ENCODE measurements at places on chromosomes 11 and 22.

GRCh38 chr11:74847895-74848294 is 99.2 kb downstream of the RNF169 start:
- no peak for DNase-seq

DNA sequence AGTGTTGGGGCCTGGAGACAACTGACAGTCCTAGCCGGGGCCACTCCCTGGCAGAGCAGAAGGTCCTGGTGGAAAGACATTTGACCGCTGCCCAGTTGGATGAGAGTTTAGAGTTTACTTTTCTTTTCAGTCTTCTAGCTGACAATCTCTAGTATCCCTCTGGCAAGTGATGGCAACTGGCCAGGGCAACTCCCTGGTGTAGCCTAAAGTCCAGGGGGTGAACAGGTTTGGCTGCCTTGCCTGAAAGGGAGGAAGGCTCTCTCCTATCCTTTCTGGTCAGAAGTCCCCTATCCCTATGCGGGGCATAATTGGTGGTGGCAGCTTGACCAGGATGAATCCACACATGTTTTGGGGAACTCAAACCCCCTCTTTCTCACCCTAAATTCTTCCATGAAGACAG is 16.8 kb upstream of the MSANTD2 start:
- no peak for DNase-seq

- DNase-seq = no peak
Observed at GRCh38 chr11:119832202-119832935, 103.4 kb upstream of the NECTIN1 start.

DNA sequence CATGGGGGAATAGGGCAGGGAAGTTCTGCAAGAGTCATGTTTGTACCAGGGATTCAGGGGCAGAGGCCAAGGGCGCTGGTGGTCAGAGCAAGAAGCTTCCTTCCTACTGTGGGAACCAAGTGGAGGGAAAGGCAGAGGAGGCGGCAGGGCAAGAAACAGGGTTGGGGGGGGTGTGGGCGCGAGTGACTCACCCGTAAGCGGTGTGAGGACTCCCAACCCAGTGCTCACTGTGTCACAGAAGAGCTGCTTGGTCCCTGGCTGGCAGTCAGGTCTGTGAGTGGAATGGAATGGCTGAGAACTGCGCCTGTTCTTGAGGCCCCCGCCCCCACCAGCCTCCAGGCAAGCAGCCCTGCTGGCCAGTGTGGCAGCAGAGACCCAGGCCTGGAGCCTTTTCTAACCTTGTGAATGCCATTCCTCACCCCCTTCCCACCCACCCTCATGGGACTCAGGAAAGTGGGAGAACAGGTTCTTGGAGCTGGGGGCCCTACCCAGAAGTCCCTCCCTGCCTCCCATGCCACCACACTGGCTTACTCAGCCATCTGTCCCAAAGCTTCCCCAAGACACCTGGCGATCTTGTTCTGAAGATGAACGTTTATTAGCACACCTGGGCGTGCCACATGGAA is 4.7 kb downstream of the LRRC10B start:
- no peak for DNase-seq

DNA sequence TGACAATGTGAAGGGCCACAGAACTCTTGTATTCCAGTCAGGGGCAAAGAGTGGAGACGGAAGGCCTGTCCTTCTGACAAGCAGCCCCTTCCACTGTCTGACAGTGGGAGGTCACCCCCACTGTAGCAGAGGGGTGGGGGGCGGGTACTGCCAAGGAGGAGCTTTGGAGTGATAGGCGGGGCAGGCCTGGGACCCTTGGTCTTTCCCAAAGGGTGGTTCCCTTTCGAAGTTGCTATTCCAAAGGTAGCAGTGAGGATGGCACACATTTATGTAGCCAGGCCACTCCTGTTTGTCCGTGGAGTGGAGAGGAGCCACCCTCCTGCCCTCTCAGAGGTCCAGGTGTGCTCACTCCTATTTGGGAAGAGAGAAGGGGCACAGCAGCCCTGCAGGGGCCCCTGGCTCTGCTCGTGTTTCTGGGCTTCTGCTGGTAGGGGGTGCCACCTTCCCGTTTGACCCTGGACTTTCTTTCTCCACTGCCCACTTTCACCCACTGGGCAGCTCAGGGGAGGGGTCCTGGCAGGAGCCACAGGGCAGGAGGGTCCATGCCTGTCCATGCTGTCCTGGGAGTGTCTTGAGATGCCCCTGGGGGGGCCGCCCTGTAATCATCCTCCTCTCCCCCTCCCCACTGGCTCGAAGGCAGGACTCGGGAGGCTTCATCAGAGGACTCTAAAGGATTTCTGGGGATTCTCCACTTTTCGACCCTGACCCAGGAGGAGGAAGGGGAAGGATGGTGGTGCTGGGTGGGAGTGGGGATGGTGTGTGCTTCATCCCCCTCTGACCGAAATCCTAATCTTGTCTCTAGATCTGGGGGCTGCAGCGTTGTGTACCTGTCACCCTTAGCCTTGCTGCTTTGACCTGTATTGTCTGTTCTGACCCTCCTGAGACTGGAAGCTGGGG is 994 bp downstream of the TAGLN start:
- DNase-seq = no peak

DNA sequence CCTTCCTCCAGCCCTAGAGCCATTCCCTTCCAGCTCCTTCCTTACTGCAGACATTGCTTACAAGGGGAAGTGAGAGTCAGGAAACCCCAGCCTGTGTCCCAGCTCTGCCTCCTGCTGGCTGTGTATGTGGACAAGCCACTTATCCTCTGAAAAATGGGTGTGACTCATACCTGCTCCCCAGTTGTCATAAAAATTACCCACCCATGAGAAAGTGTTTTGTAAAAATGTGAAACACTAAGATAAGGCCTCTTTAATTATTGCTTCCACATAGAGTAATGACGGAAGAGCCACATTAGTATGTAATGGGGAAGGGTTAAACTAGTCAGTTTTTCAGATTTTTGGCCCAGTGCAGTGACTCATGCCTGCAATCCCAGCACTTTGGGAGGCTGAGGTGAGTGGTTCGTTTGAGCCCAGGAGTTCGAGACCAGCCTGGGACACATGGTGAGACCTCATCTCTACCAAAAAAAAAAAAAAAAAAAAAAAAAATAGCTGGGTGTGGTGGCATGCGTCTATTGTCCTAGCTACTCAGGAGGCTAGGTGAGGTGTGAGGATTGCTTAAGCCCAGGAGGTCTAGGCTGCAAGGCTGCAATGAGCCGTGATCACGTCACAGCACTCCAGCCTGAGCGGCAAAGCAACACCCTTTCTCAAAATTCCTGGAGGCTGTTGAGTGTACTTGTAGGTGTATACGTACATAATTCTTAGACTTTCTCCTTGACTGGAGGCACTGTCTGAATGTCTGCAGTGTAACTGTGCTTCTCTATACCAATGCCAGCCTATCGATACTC is 84.9 kb downstream of the CTTN start:
- DNase-seq = peak; percentile 63

DNA sequence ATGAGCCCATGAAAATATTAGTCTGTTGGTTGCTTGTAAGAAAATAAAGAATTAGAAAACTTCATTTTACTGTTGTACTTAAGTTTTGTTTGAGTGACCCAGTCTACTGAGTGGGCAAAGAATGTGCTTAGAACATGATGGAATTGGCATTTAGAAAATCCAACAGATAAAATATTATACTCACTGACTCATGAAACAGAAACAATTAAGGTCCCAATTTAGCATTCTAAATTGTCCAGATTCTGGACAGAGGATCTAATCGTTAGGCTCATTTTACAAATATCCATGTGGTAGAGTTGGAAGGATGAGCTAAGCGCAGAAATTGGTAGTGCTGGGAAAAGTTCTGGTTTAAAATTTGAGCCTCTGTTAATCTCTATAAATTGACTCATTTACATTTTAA is 45.4 kb downstream of the METTL15 start:
- no peak for DNase-seq

DNA sequence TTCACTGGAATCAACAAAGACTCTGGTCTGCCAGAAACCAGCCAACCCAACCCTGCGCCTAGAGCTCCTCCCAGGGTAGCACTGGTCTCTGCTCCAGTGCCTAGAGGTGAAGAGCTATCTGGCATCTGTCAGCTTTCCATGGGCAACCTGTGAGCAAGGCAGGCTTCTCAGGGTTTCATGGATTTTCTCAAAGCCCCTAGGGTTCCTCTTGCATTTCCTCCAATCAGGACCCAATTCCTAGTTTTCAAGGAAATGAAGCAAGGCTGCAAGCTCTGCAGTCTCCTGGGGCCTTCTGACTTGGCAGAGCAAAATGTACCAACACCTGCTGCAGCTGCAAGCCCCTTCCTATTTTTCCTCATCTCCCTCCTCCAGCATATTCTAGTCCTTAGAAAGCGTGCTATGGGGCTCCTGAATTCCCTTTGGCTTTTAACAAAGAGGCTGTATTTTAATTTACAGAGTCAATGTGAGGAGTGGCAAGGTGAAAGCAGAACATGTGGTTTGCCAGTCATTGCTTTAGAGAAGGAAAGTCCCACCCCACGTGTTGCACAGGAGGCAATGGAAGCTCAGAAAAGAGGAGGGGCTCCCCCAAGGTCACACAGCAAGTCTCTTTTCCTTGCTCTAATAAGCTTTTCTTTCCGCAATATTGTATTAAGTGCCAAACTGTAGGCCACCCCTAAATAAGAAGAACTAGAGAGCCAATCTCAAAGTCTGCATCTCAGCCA is 33.0 kb upstream of the RIC3 start:
- DNase-seq = peak; percentile 64

DNA sequence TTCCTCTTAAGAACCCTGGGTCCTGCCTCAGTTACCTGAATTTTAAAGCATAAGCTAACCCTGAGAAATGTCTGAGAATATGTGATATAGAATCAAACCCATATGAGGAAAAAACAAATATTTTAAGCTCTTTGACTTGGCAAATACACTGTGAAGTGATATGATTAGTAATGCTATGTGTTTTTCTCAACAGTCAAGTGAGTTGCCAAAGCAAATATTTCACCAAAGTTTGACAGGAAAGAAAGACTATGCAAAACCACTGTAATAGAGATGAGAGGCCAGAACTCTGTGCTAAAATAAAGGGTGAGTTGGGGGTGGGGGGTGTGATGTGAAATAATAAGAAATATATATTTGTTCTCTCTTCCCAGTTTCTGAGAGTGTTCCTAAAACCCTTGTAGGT is 613.5 kb upstream of the CCDC179 start:
- DNase-seq = no peak

- peak; percentile 49 for DNase-seq
Observed at GRCh38 chr11:124799348-124800225, 619 bp downstream of the MSANTD2 start.

DNA sequence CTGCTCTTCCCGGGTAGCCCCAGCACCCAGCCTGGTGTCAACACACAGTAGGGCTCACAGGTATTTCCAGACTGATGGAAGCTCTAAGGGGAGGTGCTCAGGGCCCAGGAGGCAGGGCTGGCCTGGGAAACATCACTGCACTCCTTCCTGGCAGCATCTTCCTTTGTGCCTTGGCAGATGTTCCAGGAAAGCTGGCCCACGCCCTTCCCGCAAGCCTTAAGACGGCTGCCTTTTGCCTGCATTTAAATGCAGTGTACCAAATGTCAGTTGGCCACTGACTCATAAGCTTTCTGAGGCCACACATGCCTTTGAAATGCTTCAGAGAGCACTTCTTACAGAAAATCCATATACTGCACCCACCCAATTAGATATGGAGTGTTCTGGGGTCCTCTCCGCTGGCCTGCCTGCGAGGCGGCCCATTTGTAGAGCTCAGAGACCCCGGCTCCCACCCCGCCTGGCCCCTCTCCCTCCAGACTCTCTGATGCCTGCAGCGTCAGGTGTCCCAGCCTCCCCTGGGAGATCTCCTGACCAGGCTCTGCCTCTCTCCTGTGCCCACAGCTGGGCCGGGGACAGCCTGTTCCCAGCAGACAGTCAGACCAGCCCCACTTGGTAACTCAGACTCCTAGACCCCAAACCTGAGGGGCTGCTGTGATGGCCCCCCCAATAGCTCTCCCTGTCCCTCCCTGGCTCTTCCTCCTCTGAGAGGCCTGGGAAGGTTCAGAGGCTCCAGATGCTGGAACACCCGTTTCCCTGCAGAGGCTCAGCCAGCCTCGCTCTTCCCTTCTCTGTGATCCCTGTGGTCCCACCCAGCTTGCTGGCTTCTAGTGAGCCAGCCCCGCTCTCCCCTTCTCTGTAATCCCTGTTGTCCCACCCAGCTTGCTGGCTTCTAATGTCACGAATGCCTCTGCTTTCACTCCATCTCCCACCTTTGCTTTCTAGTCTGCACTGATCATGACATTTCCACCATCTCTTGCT is 47.6 kb upstream of the THY1 start:
- DNase-seq = no peak

- DNase-seq = no peak
Observed at GRCh38 chr11:45530776-45531175, 134.6 kb downstream of the CHST1 start.

DNA sequence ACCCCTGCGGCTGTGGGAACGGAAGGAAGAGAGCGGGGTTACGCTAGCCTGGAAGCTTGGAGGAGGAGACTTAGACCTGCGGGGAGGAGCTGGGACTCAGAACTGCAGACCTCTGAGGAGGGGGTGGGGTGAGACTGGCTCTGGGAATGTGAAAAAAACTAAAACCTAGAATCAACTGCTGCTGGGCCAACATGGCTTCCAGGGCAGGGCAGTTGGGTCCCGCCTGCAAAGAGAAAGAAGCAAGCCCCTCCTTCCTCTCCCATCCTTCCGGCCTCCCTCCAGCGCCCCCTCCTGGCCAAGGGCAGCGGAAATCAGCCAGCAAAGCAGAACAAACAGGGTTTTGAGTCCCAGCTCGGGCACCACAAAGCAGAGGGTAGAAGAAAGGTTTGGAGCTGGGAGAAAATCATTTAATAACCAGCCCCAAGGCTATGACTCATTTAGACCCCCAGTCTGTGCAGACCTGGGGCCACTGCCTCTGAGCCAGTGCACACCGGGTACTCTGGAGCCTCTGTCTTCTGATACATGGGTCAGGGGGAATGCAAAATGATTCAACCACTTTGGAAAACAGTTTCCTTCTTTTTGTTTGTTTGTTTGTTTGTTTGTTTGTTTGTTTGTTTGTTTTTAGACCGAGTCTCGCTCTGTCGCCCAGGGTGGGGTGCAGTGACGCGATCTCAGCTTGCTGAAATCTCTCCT is 7.3 kb upstream of the NCF4 start:
- peak; percentile 85 for DNase-seq

DNA sequence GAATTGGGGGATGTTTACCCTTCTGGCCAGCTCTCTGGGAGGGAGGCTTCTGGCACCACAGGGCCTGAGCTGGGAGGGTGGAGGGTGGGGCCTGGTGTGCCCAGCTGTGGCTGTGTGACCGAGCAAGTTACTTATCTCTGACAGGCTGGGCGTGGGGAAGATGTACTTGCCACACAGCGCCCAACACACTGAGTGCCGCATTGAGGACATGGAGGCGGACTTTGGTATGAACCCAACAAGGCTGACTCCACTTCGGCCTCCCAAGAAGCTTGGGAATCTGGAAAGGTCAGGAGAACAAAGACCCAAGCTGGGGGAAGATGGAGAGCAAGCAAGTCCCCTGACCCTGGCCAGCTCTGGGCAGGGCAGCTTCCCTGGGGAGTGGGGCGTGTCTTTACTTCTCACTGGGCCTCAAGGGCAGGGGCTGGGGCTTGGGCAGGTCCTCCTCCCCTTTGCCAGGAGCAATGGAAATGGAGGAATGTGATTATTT is 2.4 kb upstream of the MGAT3 start:
- no peak for DNase-seq
